ENCODE measurements at places on chromosomes 13 and 19.
A peak's percentile ranks its signal among the peaks of the same experiment; 100 is the strongest.

DNA sequence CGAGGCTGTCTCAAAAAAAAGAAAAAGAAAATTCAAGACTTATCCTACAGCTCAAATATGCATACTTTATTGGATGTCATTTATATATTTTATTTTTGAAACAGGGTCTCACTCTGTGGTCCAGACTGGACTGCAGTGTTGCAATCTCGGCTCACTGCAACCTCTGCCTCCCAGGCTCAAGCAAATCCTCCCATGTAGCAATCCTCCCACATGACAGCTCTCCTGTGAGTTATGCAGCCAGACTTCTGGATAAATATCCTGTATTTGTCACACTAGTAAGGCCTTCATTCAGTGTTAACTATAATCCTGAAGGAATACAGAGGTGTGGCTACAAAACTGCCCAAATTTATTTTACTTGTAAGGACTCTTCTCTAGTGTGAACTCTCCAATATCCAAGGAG is 7.2 kb downstream of the ZNF552 start:
- no peak for DNase-seq

DNA sequence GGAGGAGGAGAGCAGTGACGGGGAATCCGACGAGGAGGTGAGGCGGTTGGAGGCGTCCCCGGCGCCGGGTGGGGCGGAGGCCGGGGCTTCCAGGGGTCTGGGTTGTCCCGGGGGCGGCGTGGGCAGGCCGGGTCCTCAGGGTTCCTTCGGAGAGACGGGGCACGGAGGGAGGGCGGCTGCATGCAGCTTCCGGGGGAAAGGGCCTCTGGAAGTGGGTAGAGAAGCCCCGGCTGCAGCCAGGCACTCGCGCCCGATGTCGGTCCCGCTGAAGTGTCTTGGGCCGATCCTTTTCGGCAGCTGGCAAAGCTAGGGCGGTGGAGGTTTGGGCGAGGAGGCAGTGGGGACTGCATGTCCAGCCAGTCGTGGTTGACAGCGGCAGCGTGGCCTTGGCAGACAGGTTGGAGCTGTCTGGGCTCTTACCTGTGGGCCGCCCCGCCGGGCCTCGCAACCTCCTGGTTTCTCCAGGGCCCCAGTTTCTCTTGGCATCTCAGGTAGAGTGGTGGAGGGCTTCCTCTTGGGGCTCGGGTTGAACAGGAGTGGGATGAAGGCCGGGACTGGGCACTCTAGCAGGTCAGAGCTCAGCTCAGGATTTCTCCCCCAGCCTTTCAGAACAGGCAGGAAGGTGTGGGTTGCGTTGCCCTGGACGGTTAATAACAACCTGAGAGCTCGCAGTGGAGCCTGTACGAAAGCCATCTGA is 690 bp downstream of the KMT2B start:
- peak; percentile 39 for DNase-seq

DNA sequence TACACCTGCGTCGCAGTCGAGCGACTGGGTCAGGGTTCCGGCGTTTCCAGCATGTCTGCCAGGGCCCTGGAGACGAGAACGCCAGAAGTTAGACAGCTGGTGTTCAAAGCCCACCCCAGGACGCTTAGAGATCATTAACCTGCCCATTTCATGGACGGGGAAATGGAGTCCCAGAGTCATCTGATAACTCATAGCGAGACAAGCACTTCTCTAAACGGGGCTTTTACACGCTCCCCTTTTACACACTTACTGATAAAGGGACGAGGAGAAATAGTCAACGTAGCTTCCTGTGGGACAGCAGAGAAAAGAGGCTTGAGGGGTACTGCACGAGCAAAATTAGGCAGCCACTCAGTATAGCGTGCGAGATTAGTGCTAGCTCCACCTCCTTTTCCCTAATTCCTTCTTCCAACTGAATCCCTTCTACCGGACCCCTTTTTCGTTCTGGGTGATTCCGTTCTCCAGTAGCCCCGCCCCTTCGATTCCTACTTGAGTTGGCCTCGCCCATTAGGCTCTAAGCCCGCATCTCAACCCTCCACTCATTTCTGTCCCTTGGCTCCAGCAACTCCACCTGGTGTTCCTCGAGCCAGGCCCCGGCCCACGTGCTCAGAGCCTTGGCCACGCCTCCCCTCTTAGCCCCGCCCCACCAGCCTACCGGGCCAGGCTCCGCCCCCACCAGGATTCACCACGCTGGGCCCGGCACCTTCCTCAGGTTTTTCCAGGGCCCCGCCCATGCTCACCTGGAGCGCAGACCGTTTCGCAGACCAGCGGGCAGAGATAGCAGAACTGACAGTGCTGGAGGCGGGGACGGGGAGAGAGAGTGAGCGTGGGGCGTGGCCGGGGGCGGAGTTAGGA is 3.7 kb downstream of the HRC start:
- DNase-seq, result no peak

- no peak for DNase-seq
These were observed 276.8 kb downstream of the TEX29 start for GRCh38 chr13:111597191-111597611.

GRCh38 chr19:16327911-16328823 is 3.5 kb downstream of the KLF2 start:
- DNase-seq, result no peak

DNA sequence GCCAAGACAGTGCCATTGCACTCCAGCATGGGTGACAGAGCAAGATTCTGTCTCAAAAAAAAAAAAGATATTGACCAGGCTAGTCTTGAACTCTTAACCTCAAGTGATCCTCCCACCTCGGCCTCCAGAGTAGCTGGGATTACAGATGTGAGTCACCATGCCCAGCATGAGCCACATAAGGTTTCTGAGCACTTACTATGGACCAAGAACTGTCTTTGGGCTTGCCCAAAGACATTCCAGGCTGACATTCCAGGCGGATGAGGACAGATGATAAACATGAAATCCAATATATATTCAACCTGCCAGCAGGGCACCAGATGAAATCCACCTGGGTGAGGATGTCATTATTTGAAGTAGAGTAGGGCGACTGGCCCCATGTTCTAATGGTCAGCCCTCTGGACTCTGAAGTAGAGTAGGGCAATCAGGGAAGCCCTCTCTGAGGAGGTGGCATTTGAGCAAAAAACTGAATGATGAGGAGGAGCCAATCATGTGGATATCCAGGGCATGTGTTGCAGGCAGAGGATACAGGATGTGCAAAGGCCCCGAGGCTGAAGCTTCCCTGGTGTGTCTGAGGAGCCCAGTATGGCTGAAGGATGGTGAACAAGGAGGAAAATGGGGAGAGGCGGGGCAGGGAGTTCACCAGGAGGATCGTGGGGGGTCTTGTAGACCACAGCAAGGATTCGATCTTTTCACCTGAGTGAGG is 4.0 kb downstream of the C19orf38 start:
- DNase-seq, result no peak

DNA sequence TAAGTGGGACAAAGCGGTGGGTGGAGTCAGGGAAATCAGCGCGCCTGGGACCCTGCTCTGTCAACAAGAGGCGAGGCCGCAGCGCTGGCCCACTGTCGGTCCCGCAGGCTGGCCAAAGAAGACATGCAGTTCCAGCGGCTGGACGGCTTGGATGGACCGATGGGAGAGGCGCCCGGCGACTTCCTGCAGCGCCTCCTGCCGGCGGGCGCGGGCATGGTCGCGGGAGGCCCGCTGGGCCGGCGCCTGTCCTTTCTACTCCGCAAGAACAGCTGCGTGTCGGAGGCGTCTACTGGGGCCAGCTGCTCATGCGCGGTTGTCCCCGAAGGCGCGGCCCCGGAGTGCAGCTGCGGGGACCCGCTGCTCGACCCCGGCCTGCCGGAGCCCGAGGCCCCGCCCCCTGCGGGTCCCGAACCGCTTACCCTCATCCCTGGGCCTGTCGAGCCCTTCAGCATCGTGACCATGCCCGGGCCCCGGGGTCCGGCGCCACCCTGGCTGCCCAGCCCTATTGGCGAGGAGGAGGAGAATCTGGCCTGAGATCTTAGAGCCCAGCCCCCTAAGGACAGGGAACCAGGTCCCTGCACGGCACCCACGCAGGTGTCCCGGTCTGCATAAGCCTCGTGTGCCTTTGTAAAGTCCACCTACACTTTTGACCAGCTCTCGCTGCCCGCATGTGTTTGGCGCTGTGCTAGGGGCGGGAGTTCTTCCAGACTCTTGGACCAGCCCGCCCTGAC is 6.1 kb downstream of the BEST2 start:
- peak; percentile 40 for DNase-seq

DNA sequence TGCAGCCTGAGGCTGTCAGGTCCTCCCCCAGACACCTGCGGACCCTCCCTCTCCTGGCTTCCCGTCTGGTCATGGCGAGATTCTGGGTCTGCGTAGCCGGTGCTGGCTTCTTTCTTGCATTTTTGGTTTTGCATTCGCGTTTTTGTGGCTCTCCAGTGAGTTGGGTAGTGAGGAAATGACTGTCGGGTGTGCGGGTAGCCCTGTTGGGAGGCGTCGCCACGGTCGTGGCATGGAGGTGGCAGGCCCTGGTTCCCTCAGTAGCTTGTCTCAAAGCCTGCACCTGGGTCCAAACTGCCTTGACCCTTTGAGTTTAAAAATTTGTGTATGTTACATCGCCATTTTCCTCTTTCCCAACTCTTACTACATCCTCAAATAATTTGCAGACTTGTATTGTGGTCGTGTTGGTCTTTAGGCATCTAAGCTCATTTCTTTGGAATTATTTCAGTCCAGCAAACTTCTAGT is 344 bp downstream of the NHLRC3 start:
- DNase-seq, result peak; percentile 36

DNA sequence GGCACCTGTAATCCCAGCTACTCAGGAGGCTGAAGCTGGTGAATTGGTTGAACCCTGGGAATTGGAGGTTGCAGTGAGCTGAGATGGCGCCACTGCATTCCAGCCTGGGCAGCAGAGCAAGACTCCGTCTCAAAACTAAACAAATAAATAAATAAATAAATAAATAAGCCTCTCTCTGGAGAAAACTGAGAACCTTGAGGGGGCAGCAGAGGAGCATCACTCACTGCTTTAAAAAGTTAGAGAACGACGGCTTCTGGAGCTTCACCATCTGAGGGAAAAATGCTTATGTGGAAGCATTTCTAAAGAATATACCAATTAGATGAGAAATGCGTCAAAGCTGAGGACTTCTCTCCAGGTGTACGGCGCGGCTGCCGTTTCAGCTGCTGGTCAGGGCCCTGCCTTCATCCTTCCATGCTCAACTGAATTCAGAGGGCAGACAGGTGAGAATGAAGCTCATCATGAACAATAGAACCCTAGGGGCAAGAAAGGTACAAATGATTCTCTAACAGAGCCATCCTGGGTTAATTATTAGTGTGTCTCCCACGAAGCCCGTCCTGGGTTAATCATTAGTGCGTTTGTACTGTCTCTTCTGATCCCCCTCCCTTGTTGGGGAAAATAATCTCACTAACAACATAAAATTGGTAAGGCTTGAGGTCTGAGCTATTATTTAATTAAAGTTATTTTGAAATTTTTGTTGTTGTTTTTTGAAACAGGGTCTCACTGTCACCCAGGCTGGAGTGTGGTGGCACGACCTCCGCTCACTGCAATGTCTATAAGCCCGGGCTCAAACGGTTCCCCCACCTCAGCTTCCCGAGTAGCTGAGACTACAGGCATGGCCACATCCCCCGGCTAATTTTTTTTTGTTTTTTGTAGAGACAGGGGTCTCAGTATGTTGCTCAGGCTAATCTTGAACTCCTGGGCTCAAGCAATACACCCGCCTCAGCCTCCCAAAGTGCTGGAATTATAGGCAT is 80.1 kb downstream of the IPO5 start:
- DNase-seq, result no peak

- peak; percentile 42 for DNase-seq
These were observed 7.2 kb downstream of the WDR18 start for GRCh38 chr19:991174-991931.

GRCh38 chr19:31066385-31066784 is 282.9 kb downstream of the TSHZ3 start:
- DNase-seq, result no peak

- DNase-seq, result no peak
These were observed 14.5 kb upstream of the TNFAIP8L1 start for GRCh38 chr19:4624733-4625362.

DNA sequence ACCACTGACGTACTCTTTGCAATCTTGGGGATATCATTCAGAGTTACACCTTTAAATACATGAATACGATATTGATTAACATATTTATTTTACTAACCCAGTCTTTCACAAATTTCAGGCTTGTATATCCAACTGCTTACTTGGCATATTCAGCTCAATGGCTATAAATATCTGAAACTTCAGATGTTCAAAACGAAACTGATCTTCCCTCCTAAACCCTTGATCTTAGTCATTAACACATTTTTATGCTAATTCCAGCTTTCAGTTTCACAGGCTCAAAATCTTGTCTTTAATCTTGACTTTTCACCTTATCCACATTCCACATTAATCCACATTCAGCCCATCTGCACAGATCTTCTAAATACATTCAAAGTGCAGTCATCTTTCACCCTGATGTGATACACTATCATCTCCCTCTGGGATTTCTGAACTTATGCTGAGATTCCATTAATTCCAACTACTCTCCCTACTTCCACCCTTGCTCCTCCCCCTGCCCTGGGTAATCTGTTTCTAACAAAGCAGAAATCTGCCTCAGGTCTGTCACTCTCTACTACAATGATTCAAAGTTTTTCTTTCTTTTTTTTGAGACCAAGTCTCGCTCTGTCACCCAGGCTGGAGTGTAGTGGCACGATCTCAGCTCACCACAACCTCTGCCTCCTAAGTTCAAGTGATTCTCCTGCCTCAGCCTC is 387.2 kb downstream of the GPC5 start:
- no peak for DNase-seq

DNA sequence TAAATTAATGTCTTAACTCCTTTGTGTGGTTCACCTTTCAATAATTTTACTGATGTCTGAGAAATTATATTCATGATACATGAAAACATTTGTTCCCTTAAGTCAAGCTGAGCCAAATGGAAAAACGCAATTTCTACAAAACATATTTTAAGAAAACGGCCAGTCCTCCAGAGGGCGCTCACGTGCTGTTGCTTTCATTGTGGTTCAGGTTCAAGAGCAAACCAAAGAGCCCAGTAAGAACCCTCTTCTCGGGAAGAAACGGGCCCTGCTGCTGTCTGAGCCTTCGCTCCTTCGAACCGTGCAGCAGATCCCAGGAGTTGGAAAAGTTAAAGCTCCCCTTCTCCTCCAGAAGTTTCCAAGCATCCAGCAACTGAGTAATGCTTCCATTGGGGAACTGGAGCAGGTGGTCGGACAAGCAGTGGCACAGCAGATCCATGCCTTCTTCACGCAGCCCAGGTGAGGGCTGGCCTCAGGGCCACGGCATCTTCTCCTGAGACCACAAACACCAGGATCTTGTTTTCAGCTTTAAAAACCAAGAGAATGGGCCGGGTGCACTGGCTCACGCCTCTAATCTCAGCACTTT is 4.3 kb downstream of the FAAP24 start:
- peak; percentile 43 for DNase-seq

- DNase-seq, result no peak
These were observed 36.1 kb upstream of the USPL1 start for GRCh38 chr13:30581582-30581981.
